ENCODE measurements at places on chromosomes 5 and 9. TPM values are rescaled to one million over a fixed set of nuclear protein-coding genes. Genes with fewer than 3 reads are reported as not detected.

DNA sequence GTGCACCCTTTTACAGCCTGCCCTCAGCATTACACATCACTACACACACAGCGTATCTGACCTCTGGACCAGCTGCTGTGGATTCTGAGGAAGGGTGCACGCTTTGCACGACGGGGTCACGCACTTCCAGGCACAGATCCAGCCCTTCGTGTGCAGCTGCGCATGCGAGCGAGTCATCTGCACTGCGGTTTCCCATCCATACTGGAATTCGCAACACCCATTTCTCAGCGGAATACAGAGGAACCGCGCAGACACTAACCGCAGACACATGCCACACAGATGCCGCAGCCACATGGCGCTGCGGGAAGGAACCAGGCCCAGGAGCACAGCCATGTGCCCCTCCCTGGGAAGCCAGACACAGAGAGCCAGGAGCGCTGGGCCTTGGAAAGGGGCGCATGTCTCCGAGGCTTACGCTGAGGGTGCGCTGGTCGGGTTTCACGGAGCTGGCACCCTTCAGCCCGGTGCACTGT lies 43.5 kb downstream of the PNPLA7 start:
- DNase-seq = no peak

- DNase-seq = peak; percentile 46
Observed at GRCh38 chr9:108664309-108665255, 191.2 kb downstream of the ACTL7B start.

- no peak for DNase-seq
Observed at GRCh38 chr9:114290561-114290986, 32.3 kb upstream of the ORM1 start.

- DNase-seq = no peak
Observed at GRCh38 chr5:115657881-115658233, 32.0 kb upstream of the TMED7 start.

GRCh38 chr5:39113354-39113953 lies 39.3 kb upstream of the RICTOR start:
- no peak for DNase-seq

GRCh38 chr5:61000887-61001286 lies 55.9 kb downstream of the NDUFAF2 start:
- DNase-seq = no peak

The CCDC192 gene
- total RNA-seq = 0.31 TPM

The LSM11 gene
- 7.5 TPM for total RNA-seq
